ENCODE measurements at places on chromosomes 1 and 21. TPM values are rescaled to one million over a fixed set of nuclear protein-coding genes. Genes with fewer than 3 reads are reported as not detected.

Gene NFASC
- polyA plus RNA-seq, result 3.5 TPM

DNA sequence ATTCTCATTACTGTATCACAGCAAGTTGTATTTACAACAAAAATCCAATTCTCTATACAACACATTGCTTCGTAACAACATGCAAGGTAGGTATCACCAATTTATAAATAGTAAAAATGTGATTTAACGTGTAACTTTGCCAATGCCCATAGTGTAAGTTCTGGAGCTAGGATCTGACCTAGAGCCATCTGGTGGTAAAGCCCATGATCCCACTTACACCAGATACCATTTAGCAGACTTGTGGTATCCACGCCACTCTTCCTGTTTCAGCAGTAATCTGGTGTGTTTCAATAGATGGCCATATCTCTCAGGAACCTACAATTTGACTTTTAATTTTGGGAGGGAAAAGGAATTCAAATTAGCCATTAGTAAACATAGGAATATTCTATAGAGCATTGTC lies 10.2 kb downstream of the SETSIP start:
- DNase-seq, result no peak

DNA sequence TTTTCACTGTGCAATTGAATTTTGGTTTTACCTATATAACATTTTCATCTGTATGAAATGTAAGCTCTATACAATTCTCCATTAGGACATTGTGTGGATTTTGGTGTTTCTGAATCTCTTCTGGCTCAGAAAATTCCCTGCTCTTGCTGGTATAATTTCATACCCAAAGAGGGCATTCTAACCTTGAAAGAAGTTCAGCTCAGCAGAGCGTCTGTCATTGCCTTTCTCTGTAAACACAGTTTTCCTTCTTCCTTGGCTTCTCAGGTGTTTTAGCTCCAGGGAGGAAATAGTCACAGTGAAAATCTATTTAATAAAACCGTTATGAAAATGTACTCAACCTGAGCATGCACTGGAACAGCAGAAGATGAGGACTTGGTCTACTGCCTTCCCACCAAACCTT lies 16.0 kb downstream of the DISC1 start:
- DNase-seq, result no peak

DNA sequence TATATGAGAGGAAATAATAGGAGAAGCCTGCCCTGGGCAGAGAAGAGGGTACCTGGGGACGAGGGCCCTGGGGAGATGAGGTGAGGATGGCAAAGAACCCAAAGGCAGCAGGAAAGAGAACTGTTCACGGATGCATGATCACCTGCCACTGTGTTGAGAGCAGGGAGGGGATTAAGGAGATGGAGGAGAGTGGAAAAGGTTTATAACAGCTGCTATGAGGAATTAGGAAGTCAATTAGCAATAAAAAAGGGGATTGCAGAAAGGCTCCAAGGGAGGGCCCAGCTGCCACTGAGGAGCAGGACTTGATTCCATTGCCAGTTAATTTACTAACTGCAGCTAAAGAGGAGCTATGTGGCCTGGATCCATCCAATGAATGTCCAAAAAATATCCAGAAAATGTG lies 61.1 kb downstream of the GFI1 start:
- DNase-seq, result no peak

- DNase-seq, result peak; percentile 42
Observed at GRCh38 chr1:61839679-61840078, 97.4 kb downstream of the PATJ start.

- DNase-seq, result peak; percentile 80
Observed at GRCh38 chr1:218351391-218352074, 6.4 kb downstream of the TGFB2 start.

Measured in muscle of back (tissue), 13 donors.